ENCODE measurements at places on chromosomes 13 and 19.

DNA sequence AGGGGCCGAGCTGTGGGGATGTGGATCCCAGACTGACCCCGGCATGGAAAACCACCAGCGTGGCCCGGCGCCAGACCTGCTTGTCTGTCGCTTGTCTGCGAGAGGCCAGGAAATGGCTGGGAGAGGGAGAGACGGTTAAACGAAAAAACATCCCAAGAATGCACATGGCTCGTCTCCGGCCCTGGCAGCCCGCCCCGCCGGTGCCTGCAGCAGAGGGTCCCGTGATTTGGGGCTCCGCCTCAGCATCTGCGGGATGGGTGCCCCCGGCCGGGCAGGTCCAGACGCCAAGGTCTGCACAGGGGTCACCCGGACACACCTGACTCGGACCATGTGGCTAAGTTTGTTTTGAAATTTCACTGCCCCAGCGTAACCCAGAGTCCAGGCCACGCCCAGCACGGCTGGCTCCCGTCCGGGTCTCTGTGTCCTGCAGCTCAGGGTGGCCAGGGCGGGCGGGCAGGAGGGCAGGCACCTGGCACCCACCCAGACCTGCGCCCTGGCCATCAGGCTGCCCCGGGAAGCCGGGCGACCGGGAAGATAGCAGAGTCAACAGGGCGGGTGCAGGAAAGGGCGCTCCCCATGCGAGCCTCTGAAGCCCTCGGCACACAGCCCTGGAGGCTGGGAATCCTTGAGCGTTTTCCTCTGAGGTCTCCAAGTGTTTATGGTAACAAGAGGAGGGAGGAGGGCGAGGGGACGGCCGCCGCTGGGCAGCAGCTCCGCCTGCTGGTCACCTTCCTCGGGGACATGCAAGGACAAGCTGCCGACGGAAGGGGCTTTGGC is 103.2 kb downstream of the GADD45B start:
- DNase-seq = peak; percentile 93

DNA sequence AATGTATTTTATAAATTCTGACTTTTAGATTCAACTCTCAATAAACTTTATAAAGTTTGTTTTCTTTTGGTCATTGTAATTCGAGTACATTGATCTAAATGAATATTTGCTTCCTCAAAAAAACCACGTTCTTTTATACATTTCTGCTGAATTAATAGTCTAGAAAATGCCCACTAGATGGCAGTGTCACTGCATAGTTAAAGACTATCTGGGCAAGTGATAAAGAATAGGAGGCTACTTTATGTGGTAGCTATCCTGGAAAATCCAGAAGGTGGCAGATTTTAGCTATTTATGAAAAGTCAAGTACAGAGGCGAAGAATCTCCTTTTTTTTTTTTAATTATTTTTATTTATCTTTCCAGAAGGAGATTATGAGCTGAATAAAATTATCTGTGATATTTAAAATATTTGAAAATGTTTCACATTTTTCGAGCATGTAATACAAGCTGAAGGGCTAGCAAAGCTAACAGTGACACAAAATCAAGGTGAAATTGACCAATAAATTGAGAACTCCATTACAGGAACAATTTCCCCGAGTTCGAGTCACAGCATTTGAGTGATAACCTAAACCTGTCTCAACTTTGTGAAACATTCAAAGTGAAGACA is 221.8 kb downstream of the OLFM4 start:
- DNase-seq = no peak

GRCh38 chr13:110055089-110055488 is 251.9 kb downstream of the COL4A1 start:
- DNase-seq = no peak

DNA sequence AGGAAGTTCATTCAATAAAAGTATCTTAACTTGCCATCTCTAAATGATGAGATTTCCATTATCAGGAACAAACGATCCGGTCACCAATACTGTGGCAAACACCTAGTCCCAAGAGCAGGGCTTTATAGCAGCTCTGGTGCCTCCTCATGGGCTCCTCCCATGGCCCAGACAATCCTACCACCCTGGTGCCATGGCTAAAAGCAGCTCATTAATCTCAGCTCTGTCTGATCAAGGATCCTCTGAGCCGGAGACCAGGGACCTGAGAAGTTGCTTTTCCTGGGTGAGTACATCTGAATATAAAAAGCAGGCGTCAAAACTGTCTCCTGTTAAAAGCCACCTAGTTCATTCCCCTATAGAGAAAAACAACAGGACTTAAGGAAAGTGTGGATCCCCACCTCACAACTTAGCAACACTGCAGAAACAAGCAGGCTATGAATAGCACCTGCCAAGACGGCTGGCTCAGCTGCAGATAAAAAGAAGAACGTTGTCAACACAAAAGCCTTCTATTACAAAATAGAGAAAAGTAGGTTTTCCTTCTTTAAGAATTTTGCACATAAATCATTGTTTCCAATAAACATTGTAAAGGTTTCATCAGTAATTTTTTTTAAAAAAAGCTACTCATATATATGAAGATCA is 30.3 kb downstream of the TSHZ3 start:
- no peak for DNase-seq

DNA sequence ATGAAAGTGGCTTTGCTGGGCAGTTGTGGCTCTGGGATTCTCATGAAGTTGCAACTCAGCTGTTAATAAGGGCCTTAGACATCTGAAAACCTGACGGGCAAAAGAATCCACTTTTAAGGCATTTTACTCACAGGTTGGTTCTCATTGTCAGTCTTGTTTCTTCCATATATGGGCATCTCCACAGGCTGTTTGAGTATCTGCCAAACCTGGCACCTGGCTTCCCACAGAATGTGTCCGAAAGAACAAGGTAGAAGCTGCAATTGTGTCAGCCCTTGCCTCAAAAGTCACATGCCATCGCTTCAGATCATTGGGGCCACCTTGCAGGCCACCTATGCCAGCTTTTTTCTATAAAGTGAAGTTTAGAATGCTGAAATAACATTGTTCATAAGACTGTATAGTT is 102.4 kb downstream of the KCTD12 start:
- no peak for DNase-seq

- DNase-seq = no peak
These were observed 129.2 kb downstream of the PAN3 start for GRCh38 chr13:28267497-28267896.

GRCh38 chr19:1082165-1082927 is 12.8 kb downstream of the POLR2E start:
- peak; percentile 98 for DNase-seq

- DNase-seq = peak; percentile 94
These were observed 1.7 kb downstream of the PCDH8 start for GRCh38 chr13:52846567-52847321.

- no peak for DNase-seq
These were observed 60.9 kb downstream of the THSD1 start for GRCh38 chr13:52345048-52345447.

DNA sequence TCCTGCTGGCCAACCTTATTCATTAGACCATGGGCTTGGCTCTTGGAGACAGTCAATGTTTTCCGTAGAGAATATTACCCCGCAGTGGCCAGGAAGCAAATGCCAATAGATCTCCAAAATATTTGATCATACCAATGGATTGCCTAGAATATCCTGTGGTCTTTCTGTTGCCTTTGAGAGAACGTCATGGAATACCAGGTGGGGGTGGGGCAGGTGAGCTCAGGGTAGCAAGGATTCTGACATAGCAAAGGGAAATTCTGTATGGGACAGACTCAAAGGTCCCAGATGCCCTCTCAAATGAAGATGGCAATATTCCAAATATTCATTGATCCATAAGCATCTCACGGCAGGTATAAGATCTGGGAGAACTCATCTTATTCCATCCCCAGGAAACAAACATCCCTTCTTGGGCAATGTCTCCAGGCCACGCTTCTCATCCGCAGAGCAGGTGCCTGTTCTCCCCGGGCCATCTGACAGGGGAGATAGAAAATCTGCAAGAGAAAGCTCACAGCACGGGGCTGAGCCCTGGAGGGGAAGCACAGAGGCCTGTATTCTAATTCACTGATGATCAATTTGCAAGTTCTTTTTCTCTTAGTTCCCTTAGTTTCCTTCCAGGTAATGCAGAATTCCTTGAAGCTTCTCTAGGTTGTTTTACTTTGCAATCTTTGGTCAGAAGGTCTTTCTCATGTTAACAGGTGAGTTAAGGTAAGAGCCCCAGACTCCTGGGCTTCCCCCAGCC is 69.6 kb upstream of the TSHZ3 start:
- no peak for DNase-seq

DNA sequence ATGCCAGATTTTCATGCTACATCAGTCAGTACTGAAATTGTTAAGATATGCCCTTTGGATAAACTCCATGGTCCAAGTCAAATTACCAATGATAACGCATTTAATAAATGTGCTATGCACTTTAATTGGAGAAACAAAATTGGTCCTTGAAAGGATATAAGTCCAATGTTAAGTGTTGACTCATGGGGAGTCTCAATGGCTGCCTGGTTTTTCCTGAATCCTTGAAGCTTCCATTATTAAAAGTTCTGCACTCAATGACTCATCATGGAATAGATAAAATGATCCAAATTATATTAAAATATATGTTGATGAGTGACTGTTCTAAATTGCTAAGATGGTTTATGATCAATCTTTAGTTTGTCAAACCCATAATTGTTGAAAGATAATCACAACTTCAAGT is 346.0 kb upstream of the ATXN8OS start:
- DNase-seq = no peak

Data from ecto neural progenitor cell (in vitro differentiated cells).